ENCODE measurements at places on chromosomes 3 and 15.

- no peak for DNase-seq
Measured at GRCh38 chr3:165827883-165828282, 9.3 kb downstream of the BCHE start.

- no peak for DNase-seq
Measured at GRCh38 chr15:49079340-49080039, 33.2 kb upstream of the SECISBP2L start.

DNA sequence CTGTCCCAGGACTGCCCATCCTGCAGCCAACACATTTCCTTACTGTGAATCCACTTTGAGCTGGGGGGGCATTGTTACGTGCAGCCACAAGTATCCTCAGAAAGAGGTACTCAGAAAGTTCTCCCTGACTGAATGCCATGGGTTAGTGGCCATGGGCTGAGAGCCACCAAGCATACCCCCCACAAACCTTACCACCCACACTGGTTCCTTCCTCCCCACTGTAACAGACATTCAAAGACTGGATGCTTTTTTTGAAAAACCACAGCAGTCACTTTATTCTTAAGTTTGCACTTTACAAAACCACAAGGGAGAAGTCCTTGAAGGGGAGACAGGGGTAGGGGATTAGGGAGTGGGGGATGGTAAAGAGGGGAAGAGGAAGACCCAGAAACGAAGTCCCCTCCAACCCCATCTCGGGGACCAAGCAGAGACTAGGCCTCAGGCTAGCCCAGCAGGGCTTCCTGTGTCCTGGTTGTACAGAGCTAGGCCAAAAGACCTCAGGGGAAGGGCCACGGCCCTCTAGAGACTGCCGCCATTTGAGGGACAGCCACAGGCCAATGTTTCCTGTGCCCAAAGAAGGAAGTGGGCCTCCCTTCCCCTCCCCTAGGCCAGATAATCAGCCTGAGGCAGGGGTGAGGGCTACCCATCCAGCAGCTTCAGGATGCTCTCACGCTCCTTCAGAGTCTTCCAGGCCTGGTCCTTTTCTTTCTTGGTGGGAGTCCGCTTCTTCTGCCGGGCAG lies 10.1 kb upstream of the CAMK1 start:
- peak; percentile 41 for DNase-seq

DNA sequence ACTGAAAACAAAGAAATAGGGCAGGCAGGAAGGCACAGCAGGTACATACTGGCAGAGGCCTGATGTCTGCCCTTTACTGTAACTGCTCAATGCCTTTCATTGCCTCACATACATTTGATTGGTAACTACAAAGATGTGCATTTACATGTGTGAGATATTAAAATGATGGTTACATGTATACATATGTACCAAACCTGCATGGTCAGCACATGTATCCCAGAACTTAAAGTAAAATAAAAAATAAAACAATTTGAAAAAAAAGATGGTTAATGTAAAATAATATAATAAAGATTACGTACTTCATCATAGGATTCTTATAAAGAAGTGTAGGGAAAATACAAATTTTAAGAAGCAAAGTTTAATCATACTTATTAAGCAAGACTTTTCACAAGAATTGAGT lies 15.1 kb downstream of the SSR3 start:
- no peak for DNase-seq

DNA sequence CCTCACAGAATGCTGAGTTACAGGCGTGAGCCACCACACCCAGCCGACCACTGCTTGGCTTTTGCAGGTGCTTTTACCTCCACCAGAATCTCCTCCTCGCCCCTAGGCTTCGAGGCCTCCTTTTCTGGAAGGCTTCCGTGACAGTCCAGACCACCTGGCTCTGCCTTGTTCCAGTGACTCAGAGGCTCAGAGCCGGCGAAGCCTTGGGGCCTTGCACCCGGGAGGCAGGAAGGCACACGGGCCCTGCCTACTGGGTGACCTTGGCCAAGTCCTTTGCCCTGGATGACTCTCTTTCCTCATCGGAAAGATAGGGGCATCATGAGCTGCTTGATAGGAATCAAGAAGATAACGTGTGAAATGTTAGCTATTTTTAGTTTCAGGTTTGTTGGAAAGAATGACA lies 31.3 kb upstream of the FURIN start:
- no peak for DNase-seq
